Epithelial cell of proximal tubule (primary cell): ENCODE measurements at places on chromosomes 2 and 18. TPM values are rescaled to one million over a fixed set of nuclear protein-coding genes. Genes with fewer than 3 reads are reported as not detected.

SLC30A3 gene
- 0.29 TPM in 1 of 2 replicates, not detected in the other for total RNA-seq

EFEMP1 gene
- 30.0 and 42.8 TPM in 2 replicates for total RNA-seq

CYP27A1 gene
- total RNA-seq = 28.6 and 49.0 TPM in 2 replicates

CNGA3 gene
- not detected in 2 replicates for total RNA-seq

MAPRE3 gene
- 0.72 and 1.6 TPM in 2 replicates for total RNA-seq

DSG4 gene
- not detected in 2 replicates for total RNA-seq

G6PC2 gene
- not detected in 2 replicates for total RNA-seq

GRB14 gene
- total RNA-seq = 22.3 and 24.1 TPM in 2 replicates

CRYBA2 gene
- not detected in 2 replicates for total RNA-seq

MROH2A gene
- not detected in 2 replicates for total RNA-seq

DNA sequence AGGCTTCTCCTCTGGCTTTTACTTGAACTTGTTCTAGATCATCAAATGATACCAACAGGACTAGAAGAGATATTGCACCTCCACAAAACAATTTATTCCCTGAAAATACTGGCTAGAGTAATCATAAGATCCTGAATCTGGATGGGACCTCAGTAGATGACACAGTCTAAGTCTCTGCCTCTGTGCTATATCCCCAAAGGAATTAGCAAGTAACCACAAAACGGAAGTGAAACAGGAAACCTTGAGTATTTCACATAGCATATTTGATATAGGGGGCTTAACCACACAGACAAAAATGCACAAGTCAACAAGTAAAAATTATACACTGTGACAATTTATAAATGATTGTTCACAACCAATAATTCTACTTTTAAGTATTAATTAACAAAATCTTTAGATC is 456.9 kb upstream of the TNP1 start:
- no peak for DNase-seq

DNA sequence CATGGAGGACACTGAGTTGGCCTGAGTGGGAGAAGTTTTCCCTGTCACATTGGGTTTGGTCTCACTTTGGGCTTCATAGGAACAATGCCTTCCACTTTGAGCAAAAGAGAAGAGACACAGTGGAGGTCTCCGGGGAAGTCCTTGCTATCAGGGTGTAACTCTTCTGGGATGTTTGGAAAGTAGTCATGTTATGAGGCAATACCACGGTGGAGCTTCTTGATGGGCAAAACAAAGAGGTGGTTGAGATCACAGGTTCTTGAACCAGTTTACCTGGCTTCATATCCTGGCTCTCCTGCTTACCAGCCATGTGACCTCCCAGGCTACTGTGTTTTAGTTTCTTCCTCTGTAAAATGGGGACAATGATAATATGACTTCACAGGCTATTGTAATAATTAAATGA is 478.6 kb downstream of the SLC4A3 start:
- no peak for DNase-seq

DNA sequence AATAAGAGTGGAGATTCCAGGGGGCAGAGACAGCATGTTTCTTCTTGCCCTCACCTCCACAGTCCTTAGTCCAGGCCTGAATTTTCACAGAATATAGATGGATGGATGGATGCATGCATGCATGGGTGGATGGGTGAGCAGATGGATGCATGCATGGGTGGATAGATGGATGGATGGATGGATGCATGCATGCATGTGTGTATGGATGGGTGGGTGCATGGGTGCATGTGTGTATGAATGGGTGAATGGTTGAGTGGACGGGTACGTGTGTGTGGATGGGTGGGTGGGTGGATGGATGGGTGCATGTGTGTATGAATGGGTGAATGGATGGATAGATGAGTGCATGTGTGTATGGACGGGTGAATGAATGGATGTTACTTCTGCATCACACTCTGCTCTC is 153.3 kb downstream of the CELF4 start:
- DNase-seq = no peak

DNA sequence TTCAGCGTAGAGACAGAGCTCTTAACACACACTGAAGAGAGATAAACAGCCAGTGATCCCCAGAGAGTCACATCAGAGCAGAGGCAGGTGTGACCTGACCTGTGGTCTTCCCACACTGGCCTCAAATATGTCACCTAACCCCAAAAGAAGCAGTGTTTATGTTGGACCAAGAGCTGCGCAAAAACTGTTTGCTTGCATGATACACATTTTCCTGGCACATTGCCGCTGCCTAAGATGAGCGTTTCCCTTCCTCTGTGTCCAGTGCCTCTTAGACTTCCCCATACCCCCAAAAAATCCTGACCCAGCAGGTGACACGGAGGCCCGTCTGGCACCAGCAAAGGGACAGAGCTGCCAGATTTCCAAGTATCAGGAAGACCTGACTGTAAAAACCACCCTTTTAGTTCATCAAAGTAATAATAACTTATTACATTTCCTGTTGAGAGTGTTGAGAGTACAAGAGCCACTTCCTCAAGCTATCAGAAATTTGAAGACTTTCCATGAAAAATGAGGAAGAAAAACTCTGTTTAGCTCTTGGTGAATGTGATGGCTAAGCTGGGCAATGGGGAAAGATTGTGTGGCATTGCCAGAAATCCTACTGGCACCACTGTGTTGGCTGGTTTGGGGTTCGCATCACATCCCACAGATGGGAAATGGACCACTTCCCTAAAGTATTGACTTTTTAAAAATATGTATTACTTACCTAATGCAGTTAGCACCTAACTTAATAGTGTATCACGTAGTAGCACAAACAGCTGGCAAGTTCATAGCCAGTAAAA is 6.7 kb downstream of the TNFRSF11A start:
- no peak for DNase-seq

DNA sequence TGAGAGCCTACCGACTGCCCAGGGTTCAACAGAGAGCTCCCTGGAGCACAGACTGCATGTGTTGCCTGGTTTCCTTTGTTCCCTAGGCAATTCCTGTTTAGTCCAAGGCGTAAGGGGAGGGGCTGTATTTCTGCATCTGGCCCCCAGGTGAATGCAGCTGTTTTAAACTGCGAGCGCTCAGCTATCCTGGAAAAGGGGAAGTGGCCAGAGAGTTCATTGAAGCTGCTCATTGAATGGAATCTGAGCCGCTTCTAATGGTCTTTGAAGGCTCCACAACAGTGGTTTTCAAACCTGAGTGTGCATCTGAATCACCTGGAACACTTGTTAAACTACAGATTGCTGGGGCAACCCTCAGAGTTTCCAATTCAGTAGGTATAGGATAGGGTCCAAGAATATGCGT is 18.1 kb downstream of the MAPK4 start:
- DNase-seq = no peak

DNA sequence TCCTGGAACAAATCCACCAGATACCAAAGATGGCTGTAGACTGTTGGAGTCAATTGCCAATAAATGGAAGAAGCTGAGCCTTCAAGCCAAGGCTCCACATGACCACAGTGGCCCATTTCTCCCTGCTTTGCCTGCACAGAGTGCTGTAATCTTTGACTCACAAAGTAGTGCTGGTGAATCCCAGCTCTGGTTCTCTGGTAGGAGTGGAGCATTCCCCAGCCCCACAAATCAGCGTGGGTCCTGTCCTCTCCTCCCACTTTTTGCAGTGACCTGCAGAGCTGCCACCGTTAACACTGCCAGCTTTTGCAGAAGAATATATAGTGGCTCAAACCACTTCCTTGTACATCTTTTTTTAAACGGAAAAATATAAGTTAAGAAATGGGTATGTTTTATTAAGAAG is 93.9 kb downstream of the MGAT5 start:
- no peak for DNase-seq

- DNase-seq = no peak
These were observed 28.4 kb downstream of the NFATC1 start for GRCh38 chr18:79424008-79424565.

DNA sequence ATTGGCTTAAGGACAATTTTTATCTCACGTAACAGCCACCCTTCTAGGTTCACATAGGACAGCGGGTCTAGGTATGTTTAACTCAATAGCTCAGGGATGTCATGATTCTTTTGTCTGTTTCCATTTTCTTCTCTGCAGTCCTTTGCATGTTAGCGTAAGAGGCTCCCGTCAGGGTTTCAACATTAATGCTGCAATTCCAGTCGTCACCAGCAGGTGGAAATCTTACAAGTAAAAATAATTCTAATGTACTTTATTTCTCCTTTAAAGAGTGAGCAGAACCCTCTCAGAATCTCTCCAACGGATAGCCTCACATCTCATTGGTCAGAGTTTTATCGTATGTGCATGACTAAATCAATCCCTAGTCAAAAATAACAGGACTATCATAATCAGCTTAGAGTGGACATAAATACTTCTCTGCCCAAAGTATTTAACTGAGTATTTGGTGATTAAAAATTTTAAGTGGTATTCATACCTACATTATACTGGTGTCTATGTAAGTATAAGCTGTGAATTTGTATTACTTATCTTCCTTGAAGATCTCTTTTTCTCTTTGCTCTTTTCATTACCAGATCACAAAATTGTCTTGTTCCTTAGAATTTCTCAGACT is 487.2 kb upstream of the GCFC2 start:
- peak; percentile 47 for DNase-seq

DNA sequence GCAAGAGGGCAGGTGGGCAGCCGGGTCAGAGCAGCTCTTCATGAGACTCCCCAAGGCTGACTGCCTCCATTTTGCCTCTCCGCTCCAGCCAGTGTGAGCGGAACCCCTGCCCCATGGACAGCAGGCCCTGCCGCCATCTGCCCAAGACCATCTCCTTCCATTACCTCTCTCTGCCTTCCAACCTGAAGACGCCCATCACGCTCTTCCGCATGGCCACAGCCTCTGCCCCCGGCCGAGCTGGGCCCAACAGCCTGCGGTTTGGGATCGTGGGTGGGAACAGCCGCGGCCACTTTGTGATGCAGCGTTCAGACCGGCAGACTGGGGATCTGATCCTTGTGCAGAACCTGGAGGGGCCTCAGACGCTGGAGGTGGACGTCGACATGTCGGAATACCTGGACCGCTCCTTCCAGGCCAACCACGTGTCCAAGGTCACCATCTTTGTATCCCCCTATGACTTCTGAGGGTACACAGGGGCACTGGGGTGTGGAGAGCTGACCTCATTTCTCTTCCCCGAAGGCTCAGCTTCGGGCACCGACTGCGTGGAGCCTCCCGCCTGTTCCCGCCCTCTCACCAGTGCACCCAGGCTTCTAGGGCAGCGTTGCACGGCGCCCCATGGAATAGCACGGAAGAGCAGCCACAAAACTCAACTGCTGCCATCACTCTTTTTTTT is 49.0 kb downstream of the FBLN7 start:
- no peak for DNase-seq

- DNase-seq = no peak
These were observed 77.3 kb upstream of the RPL31 start for GRCh38 chr2:100924520-100925451.

- DNase-seq = no peak
These were observed 28.0 kb downstream of the ANKRD29 start for GRCh38 chr18:23634692-23635091.

DNA sequence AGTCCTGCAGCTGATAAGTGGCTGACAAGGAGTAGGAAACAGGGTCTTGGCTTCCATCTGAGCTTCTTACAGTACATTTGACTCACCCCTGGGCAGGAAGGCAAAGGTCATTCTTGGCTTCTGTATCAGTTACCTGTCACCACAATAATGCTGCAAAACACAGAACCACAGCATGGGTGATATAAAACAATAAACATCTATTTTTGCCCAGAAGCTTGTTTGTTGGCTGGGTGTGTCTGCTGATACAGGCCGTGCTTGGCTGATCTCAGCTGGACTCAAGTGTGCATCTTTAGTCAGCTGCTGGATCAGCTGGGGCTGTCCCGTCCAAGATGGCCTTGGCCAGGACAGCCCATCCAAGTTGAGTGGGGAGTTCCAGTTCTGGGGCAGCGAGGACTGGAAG is 34.7 kb downstream of the ONECUT2 start:
- DNase-seq = no peak

GRCh38 chr18:49752095-49752457 is 61.3 kb downstream of the ACAA2 start:
- DNase-seq = no peak

GRCh38 chr2:54434711-54435110 is 21.4 kb upstream of the SPTBN1 start:
- no peak for DNase-seq

DNA sequence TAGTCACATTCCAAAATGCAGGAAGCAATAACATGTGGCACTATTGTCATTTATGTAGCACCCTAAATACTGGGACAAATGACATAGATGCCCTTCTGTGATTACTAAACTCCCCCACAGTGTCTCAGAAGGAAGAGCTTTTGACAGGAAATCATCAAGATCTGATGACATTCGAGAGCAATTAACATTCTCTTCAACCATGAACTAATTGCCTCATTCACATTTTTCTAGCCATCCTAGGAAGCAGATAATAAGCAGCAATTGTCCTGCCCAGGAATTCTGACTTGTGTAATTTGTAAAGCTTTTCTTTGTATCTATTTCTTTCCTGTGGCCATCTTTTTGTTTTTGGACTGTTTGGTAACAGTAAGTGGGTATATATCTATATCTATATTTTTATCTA is 292.6 kb downstream of the TGIF1 start:
- DNase-seq = no peak

- no peak for DNase-seq
These were observed 82.6 kb upstream of the ATG16L1 start for GRCh38 chr2:233168919-233169318.

- DNase-seq = no peak
These were observed 42.4 kb downstream of the BMPR2 start for GRCh38 chr2:202418511-202418910.

DNA sequence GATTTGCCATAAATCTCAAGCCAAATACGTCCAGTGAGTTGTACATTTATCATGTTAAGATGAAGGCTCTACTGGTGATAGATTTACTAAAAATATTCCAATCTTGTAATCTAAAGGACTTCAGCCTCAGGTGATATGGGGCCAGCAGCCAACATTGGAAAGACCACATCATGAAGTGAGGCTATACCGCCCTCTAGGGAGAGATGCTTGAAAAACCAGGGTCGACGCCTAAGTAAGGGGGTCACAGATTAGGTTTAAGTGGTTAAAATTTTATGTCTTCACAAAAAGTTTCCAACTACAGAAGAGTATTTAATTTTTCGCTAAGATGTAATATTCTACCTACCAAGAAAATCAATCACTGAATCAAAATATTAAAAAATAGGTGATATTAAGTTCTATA is 33.3 kb downstream of the DOCK10 start:
- DNase-seq = no peak

GRCh38 chr2:53755121-53755520 is 12.5 kb upstream of the CHAC2 start:
- no peak for DNase-seq
